Amniotic stem cell (primary cell): ENCODE measurements at places on chromosomes 12 and 14.

GRCh38 chr12:101832030-101832429 is 1.3 kb upstream of the GNPTAB start:
- no peak for DNase-seq

DNA sequence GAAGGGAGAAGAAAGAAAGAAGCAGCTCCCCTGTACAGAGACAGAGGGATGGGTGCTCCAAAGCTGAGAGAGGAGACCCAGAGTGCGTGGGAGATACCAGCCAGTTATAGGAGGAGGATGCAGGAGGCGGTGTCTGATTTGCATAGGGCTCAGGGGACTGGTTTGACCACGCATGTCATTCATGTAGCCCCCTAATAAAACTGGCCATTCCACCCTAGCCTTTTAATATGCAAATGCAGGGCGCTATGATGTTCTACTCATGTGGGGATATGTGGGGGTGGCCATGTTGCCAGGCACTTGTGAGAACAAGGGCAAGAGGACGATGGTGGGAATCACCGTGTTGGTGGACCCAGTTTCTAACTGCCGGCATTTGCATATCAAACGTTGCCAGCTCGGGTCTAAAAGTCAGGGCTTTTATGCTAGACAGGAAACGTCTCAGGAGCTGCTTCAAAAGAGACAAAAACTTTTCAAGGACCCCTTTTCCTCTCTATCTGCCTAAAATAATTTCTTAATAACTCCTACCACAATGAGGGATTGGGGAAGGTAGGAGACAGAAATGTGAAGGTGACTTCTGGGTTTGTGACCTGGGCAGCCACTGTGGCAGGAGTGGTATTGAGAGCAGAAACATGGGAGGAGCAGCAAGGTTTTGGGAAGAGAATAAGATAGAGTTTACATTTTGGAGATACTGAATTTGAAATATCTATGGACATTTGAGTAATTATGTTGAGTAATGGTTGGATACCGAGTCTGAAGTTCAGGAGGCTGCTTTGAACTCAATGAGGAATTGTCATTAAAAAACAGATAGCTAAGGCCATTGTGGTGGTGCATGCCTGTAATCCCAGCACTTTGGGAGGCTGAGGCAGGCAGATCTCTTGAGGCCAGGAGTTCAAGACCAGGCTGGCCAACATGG is 2.2 kb upstream of the ATXN3 start:
- no peak for DNase-seq

- no peak for DNase-seq
Observed at GRCh38 chr14:50533241-50533705, 904 bp upstream of the MAP4K5 start.

GRCh38 chr12:33427071-33427470 is 12.5 kb downstream of the SYT10 start:
- no peak for DNase-seq
